Dermis microvascular lymphatic vessel endothelial cell (primary cell): ENCODE measurements at places on chromosomes 5 and 9.

- DNase-seq = no peak
Measured at GRCh38 chr5:100746730-100747129, 156.4 kb downstream of the ST8SIA4 start.

DNA sequence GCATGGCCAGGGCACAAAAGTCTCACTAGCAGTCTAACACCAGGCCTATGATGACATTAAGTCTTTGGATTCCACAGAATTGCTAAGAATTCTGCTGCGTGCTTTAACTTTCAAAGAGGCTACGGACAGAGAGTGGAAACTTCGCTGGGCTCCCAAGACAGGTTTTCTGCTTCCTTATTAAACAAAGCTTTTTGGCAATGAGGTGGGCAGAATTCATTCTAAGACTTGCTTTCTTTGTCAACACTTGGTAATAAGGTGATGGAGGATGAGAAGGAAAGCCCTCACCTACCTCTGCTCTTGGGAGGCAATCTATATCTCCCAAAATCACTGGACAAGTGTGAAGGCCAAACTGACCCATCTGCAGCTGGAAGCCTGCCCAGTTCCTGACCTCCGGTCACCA is 231.9 kb downstream of the ATPSCKMT start:
- DNase-seq = no peak

DNA sequence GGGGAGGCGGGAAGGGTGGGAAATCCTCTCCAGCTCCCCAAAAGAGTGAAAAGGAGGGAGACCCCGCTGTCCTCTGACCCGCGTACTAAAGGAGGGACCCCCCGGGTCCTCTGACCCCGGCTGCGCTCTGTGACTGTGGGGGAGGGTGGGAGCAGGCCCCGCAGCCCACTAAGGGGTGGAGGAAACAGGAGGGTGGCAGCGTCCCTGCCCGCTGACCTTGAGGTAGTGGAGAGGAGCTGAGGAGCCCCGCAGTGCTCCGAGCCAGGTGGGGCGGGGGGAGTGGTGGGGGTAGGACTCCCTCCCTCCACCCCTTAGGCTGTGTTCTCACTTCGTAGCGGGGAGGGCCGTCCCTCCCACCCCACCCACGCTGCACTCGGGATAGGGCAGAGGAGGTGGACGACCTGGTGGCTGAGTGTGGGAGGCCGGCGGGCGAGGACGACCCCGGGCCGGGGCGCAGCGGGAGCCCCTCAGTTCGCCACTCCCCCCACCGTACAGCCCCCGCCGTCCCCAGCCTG is 449 bp upstream of the ADCY2 start:
- DNase-seq = no peak

DNA sequence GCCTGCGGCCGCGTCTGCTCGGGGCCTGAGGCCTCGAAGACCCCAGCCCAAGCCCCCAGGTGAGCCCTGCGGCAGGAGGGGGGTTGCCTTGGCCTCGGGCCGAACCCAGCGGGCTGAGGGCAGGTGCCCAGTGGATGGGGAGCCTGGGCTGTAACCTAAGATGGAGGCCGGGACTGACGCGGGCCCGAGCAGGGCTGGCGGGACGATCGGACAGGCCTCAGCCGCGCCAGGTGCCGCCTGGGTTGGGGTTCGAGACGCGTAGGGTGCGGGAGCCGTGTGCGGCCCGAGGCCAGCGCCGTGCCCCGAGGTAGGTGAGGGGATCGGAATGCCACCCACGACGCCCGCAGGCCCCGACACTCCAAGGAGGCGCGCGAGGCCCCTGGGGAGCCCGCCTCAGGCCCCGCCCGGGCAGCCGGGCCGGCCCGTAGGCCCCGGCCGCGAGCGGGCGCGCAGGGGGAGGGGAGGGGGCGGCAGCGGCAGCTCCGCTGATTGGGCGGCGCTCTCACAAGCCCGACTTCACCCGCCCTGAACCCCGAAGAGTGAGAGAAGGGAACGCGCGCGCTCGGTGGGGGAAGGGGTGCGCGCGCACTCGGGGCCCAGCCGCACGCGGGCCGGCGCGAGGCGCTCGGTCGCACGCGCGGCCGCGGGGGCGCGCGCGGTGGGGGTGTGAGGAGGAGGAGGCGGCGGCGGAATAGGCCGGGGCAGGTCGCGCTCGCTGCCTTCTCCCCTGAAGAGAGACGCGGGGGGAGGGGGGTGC is at the start of gene NSD1:
NSD1 (plus strand) TSS at position 678 of the 757 bp plus-strand sequence. CDS start 1,331 bp downstream, outside the sequence.
- peak; percentile 24 for DNase-seq

DNA sequence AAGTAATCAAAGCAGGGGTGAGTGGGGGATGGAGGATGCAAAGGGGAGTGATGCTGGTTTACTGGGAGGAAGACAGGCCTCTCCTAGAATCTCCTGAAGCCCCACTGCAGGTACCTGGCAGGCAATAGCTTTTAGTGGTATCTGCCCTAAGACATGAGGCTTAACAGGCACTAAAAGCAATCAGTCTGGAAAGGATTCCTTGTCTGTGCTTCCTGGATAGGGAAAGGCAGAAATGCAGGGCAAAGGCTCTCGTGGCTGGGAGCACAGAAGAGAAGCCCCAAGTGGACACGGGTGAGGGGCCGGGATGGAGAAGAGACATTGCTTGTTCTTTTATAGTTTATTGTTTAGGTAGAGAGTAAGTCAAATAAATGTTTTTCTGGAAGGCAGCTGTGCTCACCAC is 40.1 kb downstream of the CCNJL start:
- no peak for DNase-seq

- peak; percentile 78 for DNase-seq
Measured at GRCh38 chr9:35951736-35952135, 6.2 kb downstream of the OR2S2 start.

GRCh38 chr9:136295542-136296433 is 8.1 kb downstream of the CCDC187 start:
- DNase-seq = no peak

DNA sequence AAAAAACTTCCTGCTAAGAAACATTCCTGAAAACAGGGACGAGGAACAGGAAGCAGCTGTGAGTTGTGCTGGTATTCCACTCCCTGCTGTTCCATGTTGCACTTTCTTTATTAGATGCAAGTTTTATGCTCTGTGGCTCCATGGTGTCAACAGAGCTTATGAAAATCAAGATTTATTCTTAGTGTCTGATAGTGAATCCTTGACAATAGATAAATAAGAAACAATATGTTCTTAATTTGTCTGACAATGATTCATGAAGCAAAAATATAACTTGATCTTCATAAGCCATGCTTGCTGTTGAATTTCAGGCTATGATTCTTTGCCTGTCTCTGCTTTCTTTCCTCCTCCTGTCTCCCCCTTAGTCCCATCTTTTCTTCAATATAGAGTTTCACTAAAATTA is 119.6 kb downstream of the DROSHA start:
- DNase-seq = peak; percentile 77

DNA sequence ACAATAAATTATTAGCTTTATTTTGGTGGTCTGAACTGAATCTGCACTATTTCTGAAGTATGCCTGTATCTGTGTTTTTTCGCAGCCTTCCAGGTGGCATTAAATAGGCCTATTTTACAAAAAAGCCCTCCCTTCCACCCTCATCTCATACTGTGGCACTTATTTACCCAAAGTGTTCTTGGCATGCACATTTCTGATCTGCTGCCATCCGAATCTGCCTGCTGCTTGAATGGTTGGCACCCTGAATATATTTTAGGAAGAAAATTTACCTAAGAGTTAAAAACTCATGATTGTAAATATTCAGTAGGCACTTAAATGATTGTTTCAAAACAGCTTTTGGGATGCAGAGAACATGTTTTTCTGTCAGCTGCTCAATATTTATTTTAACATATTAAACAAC is 150.1 kb downstream of the SLC28A3 start:
- no peak for DNase-seq

GRCh38 chr5:115333164-115333563 is 36.7 kb upstream of the CCDC112 start:
- no peak for DNase-seq

- no peak for DNase-seq
Measured at GRCh38 chr9:121596515-121596914, 54.9 kb upstream of the DAB2IP start.

DNA sequence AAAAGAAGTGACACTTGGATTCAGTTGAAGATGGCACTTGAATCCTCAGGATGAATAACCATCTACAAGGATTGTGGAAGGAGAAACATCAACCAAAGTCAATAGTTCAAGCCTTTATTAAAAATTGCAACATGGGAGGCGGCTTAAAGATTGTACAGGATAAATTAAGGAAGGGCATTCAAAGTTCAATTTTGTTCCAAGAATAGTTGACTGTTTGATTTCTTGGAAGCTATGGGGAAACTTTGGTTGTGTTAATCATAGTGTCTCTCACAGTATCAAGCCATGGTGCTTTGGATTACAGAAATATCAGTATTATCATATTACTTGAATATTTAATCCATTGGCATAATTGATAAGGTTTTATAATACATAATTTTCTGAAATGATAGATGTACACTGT is 1844.3 kb downstream of the MAT2B start:
- DNase-seq = no peak

GRCh38 chr9:128636556-128637530 is 19.8 kb downstream of the DYNC2I2 start:
- no peak for DNase-seq

DNA sequence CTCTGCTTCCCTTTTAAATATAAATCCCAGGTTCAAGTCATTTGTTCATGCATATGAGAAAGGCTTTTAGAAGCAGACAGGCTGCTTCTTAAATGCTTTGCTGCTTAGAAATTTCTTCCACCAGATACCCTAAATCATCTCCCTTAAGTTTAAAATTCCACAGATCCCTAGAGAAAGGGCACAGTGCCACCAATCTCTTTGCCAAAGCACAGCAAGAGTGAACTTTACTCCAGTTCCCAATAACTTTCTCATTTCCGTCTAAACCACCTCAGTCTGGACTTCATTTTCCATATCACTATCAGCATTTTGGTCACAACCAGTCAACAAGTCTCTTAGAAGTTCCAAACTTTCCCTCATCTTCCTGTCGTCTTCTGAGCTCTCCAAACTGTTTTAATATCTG is 679.8 kb upstream of the FTMT start:
- DNase-seq = no peak

DNA sequence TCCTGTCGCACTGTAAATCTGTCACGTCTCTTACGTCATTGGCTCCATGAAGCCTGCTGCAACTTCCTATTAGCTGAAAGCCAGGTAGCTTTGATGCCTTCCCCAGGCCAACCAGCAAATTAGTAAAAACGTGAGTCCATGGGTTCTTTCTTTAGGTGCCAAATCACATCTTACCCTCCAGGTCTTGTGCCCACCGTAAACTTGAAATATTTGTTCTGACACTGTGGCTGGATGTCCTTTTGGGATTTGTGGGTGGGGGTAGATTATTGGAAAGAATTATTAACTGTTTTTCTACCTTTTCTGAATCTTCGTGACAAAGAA is 172.8 kb downstream of the NR3C1 start:
- DNase-seq = no peak

- DNase-seq = no peak
Measured at GRCh38 chr9:123925819-123926218, 4.1 kb downstream of the DENND1A start.

DNA sequence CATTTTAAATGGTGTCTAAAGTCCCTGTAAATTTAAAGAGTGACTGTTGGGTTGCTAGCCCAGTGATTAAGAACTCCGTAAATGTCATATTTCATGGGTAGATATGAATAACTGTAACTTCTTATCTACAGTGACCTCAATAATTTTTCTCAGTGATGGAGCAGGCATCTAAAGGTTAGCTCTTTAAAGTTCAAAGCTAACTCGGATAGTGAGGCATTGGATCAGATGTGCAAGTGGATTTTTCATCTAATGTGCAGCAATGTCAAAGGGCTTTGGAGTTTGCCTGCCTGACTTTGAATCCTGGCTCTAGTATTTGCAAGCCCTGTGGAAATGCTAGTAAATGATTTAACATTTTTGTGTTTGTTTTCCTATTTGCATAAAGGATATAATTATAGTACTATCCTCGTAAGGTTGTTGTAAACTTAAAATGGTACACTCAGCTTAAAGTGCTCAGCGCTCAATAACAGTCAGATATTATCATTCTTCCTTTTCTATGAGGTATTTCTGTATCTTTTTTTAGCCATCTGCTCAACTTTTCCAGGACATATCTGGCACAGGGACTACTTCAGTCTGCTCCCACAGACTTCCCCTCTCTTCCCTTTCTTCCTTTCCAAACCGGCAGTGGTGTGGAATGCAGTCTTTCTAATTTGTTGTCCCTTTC is 163.7 kb upstream of the ELL2 start:
- DNase-seq = no peak

DNA sequence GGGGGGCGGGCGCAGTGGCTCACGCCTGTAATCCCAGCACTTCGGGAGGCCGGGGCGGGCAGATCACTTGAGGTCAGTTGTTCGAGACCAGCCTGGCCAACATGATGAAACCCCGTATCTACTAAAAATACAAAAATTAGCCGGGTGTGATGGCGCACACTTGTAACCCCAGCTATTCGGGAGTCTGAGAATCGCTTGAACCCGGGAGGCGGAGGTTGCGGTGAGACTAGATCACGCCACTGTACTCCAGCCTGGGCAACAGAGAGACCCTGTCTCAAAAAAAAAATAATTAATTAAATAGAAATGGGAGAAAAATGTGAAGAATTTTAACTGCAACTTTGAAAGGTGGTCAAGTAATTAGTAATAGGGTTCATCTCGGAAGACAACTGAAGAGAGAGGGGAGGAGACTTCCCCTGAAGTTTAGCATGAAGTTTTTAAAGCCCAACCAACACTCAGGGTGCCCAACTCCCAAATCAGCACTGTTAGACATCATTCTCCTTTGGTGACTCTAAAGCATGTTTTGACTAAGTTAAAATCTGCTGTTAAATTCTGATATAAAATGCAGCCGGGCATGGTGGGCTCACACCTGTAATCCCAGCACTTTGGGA is 1.4 kb upstream of the CSNK1A1 start:
- no peak for DNase-seq

DNA sequence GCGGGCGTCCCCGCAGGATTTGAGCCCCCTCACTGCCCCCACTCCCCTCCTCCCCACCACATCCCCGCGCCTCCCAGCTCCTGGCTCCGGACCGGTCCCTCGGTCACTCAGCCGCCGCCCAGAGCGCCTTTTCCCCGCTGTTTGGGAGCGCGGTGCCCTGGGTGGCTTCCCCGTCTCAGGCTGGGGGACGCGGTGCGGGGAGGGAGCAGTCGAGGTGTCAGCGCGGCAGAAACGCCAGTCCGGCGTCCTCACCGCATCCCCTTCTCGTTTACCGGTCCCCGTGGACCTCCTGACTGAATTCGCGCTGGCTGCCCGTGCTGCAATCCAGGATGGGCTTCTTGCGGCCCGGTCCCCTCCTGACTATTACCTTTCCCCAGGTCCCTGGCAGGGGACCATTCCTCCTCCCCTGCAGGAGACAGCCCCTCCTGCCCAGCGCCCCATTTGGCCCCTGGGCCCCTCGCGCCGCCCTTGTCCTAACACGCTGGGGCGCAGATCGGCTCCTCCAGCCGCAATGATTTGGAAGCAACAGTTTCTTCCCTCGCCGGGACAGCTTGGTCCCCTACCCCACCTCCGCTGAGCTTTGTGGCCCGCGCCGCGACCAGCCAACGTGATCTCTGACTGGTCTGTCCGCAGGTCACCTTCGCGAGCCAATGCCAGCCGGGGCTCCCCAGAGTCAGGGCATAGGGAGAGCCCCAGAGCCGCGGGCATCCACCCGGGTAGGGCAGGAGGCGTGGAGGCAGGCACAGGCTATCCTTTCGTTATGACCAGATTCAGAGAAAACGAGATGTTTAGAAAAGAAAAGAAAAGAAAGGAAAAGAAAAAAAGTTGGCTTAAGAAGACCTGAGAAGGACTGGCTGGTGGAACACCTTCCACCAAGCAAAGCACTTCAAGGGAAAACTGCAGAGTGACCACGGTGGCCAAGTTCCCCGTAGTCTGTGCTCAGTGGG is 1.2 kb downstream of the ANKRD33B start:
- no peak for DNase-seq
